ENCODE measurements at places on chromosomes 5 and 9.

GRCh38 chr9:130041648-130042405 is 1.2 kb downstream of the FNBP1 start:
- DNase-seq: peak; percentile 57

DNA sequence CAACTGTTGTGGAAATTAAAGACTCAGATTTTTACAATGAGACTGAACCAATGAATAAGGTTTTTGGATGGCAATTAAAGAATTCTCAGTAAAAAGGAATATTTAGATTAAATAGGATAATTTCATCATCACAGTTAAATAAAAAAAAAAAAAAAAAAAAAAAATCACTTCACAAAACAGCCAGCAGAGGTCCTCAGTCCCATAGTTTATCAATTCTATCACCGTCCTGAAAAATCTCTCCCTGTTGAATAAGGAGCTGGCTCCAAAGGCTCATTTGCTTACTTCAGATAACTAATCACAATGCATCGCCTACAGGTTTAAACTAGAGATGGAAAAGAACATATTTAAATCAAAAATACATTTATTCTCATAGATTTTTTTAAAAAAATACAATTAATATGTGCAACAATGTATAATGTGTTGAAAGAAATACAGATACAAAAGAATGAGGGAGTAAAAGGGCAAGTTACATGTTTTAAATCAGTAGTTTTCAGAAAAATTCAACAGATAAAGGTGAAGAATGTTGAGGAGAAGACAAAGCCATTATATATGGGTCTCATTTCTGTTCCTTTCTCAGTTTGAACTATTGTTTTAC is 175.8 kb upstream of the CHD1 start:
- DNase-seq: no peak

- no peak for DNase-seq
These were observed 36.2 kb upstream of the IL17B start for GRCh38 chr5:149415066-149415967.

- no peak for DNase-seq
These were observed 26.2 kb downstream of the GOLPH3 start for GRCh38 chr5:32147959-32148358.

GRCh38 chr5:68287976-68288706 is 72.6 kb downstream of the PIK3R1 start:
- DNase-seq: peak; percentile 65

- DNase-seq: no peak
These were observed 140.5 kb downstream of the SNX18 start for GRCh38 chr5:54658010-54658409.

- DNase-seq: no peak
These were observed 92.3 kb upstream of the FANCC start for GRCh38 chr9:95409650-95410426.

DNA sequence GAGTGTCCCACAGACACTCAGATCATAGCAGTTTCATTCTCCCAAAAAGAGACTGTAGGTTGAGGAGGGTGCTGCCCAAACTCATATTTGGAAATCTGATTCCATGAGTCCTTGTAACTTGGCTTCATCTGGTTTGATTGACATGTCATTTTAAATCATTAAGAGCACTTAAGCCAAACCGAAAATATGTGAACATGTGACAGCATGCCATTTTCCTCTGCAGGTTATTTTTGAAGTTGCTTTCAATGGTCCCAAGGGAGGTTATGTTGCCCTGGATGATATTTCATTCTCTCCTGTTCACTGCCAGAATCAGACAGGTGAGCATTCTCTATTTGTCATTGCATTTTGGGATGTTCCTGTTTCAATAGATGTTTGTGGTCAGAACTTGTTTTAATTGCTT is 87.6 kb downstream of the MAMDC2 start:
- no peak for DNase-seq

GRCh38 chr5:160480652-160481051 is 59.0 kb downstream of the PTTG1 start:
- DNase-seq: no peak

DNA sequence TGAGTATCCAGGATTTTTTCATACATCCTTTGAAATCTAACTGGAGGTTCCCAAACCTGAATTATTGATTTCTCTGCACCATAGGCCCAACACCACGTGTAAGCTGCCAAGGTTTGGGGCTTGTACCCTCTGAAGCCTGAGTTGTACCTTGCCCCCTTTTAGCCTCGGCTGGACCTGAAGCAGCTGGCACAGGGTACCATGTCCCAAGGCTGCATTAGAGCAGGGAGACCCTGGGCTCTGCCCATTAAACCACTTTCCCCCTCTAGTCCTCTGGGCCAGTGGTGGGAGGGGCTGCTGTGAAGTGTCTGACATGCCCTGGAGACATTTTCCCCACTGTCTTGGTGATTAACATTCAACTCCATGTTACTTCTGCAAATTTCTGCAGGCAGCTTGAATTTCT is 532.9 kb upstream of the NUDT12 start:
- DNase-seq: no peak

DNA sequence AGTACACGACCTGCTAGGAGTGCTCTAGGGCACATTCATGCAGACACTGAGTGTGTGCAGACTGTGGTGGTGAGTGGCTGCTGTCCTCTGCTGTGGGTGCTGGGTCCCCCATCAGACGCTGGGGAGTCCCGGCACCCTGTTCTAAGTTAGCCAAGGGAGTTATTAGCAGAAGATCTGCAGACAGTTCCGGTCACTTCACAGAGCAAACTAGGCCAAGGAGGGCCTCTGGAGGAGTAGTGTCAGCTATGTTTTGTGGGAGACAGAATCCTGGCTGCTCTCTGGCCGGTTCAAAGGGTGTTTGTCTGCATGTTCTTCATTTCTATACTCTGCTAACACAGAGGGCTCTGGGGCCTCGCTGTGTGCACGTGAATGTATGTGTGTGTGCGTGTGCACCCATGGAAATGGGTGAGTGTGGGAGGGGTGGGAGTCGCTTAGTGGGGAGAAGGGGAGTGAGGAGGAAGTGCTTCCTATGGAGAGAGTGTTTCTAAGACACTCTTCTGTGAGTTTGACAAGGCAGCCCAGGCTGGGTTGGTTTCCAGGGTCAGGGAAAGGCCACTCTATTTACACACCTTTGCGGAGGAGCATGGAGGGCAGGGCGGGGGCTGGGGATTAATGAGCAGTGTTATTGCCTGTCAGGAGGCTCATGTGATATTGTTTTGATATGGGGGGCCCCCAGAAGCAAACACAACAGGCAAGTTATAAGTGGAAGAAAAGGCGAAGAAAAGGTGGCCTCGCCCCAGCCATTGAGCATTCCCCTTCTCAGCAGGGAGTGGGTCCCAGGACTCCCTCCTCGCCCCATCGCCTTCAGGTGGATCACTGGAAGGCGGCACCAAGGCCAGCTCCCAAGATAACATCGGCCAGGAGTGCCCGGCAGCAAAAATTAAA is 68.9 kb downstream of the MACROH2A1 start:
- DNase-seq: no peak

- no peak for DNase-seq
These were observed 1104.8 kb upstream of the C9orf72 start for GRCh38 chr9:28678097-28678496.

- DNase-seq: no peak
These were observed 1099.7 kb downstream of the DTWD2 start for GRCh38 chr5:117888688-117889087.
